ENCODE measurements at places on chromosomes 6 and 20. TPM values are rescaled to one million over a fixed set of nuclear protein-coding genes. Genes with fewer than 3 reads are reported as not detected.

HLA-DRA gene
- not detected for total RNA-seq

NEURL2 gene
- 3.5 TPM for total RNA-seq

TGM3 gene
- not detected for total RNA-seq

SYNE1 gene
- total RNA-seq, result 23.4 TPM

LCA5 gene
- 5.3 TPM for total RNA-seq

- DNase-seq, result no peak
These were observed 118.2 kb downstream of the RPS12 start for GRCh38 chr6:132932588-132932987.

DNA sequence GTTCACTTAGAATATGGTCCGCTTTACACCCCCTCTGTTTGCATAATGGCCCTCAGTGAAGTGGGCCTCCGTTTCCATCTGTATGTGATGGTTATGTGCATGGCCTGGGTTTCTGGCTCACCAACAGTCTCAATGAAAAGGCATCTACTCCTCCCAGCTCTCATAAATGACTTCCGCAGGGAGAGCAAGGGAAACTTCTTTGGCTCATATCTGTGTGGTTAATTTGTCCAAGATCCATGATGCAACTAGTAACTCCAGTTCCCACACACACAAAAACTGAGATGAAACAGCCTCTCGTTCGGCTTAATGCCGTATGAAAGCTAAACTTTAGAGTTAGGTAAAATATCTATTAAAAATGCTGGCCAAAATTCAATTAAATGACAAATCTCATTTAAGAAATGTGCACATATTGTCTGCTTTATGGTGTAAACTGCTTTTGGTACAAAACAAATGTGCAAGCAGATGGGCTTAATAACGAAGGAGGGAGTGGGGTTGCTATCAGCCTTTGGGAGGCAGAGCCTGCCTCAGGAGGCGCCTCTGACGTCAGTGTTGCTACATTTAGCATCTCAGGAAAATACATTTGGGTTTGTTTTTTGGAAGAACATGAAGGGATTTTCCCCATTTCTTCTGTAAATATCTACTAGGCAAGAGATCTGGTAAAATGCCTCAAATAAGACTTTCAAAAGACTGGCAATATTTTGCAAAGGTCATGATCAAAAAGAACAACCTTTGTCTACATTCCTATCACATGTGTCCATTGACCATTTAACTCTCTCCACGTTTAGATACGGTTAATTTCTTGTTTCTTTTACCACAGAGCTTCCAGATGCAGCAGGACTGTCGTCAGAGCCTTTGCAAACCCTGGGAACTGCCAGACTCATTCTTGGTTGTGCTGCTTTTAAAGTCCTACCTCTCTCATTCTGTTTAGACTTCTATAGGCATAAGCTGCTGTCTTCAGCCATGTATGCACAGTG is 96.8 kb downstream of the ARMC2 start:
- DNase-seq, result no peak

DNA sequence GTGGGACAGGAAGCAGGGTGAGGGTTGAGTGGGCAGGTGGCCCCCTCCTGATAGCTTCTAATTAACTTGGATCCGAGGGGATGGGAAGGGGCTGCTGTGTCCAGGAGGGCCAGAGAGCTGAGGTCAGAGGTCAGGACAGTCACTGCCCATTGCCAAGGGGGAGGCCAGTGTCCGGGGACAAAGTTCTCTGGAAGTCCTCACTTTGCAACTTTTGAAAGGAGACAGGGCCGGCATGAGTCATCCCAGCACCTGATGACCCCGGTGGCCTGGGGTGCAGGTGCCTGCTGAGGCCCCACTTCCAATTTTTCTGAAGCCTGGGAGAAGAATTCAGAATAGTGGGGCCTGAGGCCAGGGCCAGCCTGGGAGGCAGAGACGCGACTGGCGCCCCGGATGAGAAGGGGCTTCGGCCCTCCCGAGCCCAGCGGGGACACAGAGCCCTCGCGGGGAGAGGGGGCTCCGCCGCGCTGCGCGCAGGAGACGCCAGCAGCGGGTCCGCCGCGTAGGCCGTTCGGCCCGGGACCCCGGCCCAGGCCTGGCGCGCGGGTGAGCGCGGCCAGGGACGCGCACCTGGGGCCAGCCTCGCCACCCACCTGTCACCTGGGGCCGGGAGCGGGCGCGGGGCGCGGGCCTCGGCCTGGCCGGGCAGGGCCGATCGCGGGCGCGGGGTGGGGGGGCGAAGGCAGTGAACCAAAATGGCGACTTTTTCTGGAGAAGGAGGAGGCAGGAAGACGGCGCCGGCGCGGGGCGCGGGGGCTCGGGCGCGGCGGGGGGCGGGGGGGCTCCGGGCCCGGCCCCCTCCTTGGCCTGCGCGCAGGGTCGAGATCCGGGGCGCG is 586 bp downstream of the ZNF512B start:
- peak; percentile 44 for DNase-seq

- no peak for DNase-seq
These were observed 55.3 kb upstream of the DDR1 start for GRCh38 chr6:30829033-30829432.

GRCh38 chr6:136102991-136103688 is 147.0 kb downstream of the MTFR2 start:
- DNase-seq, result no peak

DNA sequence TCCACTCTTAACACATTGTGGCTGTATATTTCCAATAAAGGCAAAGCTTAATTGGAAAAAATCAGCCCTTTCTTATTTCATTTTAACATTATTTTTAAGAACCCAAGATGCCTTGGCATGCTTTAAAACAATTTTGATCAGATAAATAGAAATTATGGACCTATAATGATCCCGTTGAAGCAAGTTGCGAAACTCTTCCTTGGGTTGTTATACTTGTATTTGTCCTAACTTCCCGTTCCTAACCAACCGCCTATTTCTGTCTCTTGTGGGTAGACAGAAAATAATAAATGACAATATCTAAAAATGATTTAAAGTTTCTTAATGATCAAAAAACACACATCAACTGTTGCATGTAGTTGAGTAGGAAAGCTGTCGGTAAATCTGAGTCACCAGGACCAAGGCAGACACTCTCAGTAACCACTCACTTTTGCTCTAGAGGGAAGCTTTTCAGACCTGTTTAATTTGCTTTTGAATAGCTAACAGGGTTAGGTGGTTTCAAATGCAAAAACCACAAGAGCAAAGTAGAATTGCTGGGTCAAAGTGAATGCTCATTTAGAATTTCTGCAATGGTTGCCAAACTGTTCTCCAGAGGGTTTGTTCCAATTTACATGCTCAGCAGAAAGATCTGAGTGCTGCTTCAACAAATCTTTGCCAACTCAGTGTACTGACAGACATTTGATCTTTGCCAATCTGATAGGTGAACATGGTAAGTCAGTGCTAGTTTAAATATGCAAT is 34.2 kb upstream of the KCNK5 start:
- DNase-seq, result no peak

GRCh38 chr6:163955756-163956155 is 541.2 kb downstream of the QKI start:
- no peak for DNase-seq

DNA sequence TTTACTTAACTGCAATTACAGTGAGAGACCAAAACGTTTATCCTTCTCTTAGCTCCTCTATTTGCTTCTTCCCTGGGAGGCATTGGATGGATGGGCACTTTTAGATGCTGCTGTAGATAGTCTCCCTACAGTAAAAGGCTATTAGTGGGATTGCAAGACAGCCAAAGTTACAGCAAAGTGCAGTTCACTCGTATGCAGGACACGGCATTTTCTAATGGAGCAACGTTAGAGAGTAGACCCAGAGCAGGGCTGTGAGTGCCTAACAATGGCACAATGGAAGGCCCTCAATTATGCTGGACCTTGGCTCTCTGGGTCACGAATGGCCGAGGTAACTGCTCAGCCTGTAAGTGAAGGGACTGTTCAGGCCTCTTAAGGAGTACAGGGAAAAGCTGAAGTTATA is 605.8 kb upstream of the NOX3 start:
- no peak for DNase-seq

- DNase-seq, result peak; percentile 25
These were observed 154.7 kb upstream of the LAMP5 start for GRCh38 chr20:9359561-9360308.

GRCh38 chr6:117498159-117498558 is 15.7 kb downstream of the DCBLD1 start:
- DNase-seq, result no peak

Measured in glutamatergic neuron (in vitro differentiated cells).